ENCODE measurements at places on chromosomes 6 and 20.

DNA sequence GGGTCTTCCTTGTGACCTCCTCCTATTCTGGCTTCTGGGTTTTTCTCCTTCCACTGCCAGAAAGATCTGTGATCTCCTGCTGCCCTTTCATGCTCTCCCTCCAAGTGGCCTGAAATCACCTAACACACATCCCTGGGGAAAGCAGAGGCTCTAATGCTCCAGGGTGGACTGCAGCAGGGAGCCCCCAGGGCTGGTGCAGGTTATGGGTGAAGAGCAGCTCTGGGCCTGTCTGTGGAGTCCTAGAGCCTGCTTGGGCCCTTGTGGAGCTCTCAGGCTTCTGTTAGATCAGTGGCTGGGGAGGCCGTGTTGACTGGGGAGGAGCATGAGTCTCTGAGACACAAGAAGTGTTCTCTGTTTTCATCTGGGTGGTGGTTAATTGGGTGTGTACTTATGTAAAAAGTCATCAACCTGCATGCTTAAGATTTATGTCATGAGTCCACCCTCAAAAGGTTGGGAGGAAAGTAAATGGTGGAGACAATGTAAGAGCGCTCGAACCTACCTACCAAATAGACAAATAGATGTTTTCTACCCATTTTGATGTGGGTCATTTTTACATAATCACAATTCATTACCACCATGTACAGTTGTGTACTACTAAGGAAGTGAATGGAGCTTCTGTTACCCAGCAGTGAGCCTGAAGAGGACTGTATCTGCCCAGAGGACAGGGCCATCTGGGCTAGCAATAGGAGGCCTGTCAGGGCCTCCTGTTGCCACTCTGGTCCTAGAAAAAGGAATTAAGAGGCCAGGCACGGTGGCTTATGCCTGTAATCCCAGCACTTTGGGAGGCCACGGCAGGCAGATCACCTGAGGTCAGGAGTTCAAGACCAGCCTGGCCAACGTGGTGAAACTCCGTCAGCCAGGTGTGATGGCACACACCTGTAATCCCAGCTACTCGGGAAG, 32.0 kb upstream of the RNF8 start:
- H3K36me3 ChIP-seq = peaks cover 11% of the 10 kb centered on the region
- no peaks in the 10 kb centered on the region for H3K27me3 ChIP-seq
- no peak overlapping the region for H3K4me3 ChIP-seq
- no peak for DNase-seq

DNA sequence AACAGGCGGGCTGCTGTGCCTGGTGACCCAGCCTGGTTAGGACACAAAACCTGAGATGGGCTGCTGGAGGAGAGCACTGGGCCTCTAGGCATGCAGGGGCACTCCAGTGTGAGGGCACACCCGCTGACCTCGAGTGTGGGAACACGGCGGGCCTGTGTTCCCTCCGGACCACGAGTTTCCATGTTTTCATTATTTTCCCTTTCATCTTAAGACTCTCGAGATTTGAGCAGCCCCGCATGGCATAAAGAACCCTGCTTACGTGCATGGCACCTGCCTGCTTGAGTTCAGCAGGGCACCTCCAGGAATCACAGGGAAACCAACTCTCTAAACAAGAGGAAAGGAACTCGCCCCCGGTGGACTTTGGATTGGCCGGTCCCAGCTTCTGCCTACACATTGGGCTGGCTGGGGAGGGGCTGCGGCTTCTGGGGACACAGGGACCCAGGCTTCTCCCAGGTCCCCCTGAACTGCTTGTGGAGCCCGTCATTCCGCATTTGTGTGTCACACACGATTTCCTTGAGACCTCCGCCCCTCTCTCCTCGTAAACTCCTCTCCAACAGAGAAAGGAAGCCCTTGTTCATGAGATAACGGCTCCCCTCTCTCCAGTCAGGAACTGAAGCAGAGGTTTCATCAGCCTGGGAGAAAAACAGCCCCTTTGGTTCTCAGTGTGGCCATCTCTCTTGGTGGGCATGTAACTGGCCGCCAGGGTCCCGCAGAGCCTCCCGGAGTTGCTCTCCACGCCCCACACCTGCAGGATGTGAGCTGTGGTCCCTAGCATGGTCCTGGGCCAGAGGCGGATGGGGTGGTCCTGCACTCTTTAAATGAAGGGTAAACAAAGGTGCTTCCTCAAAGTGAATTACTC, 181.8 kb downstream of the TTLL2 start:
- H3K36me3 ChIP-seq = no peaks in the 10 kb centered on the region
- no peak for DNase-seq
- no peak overlapping the region for H3K4me3 ChIP-seq
- no peak overlapping the region for H3K27ac ChIP-seq
- no peaks in the 10 kb centered on the region for H3K4me1 ChIP-seq
- peaks cover 7% of the 10 kb centered on the region for H3K27me3 ChIP-seq

- H3K27ac ChIP-seq = no peak overlapping the region
- no peaks in the 10 kb centered on the region for H3K36me3 ChIP-seq
- no peak for DNase-seq
- H3K27me3 ChIP-seq = no peaks in the 10 kb centered on the region
Measured at GRCh38 chr6:108730635-108731515, 117.3 kb upstream of the ARMC2 start.

DNA sequence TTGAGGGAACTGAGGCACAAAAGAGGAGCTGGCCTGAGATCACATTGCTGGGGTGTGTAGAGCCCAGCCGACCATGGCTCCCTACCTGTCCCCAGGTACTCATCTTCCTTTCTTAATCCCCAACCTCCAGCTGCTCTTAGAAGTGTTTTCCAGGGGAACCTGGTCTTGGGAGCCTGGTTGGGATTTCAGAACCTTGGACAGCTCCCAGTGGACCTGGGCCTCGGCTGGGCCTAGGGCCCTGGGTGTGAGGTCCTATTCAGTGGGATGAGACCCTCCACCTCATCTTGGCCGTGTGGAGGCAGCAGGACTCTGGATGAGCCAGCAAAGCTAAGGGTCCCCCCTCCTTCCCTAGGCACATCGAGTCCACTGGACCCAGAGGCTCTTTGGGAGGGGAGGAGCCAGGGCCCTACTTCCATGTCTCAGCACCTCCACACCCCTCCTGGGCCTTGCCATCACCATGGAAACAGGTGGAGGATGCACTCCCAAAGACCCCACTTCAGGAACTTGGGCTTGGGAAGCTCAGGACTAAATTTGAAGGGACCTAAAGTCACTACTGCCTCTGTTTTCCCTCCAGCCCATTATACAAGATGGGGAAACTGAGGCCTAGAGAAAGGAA, 38.5 kb downstream of the DLGAP4 start:
- H3K4me1 ChIP-seq = no peaks in the 10 kb centered on the region
- no peak overlapping the region for H3K4me3 ChIP-seq
- H3K36me3 ChIP-seq = no peaks in the 10 kb centered on the region

DNA sequence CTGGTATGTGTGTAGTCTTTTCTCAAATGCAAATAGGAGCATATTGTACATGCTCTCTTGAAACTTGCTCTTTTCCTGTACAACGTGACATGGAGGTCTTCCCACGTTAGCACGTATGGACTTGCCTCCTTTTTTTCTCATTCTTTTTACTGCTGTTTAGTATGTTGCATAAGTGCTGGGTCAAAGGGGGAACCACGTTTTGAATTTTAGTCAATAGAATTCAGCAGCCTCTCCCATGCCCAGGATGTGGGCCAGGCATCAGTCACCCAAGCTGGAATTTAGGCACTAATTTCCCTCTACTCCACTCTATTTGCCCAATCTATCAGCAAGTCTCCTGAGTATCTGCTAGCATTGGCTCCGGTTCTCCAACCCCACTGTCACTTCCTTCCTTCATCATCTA, 41.5 kb upstream of the RNF24 start:
- H3K4me1 ChIP-seq = no peaks in the 10 kb centered on the region
- H3K27me3 ChIP-seq = no peaks in the 10 kb centered on the region
- no peaks in the 10 kb centered on the region for H3K36me3 ChIP-seq
- no peak overlapping the region for H3K4me3 ChIP-seq
- H3K27ac ChIP-seq = no peak overlapping the region

- no peak for DNase-seq
- H3K4me1 ChIP-seq = no peaks in the 10 kb centered on the region
- no peak overlapping the region for H3K4me3 ChIP-seq
- no peak overlapping the region for H3K27ac ChIP-seq
Measured at GRCh38 chr6:10170816-10171215, 244.1 kb downstream of the TFAP2A start.

- H3K4me3 ChIP-seq = no peak overlapping the region
- H3K4me1 ChIP-seq = no peaks in the 10 kb centered on the region
- H3K27ac ChIP-seq = no peak overlapping the region
- no peaks in the 10 kb centered on the region for H3K27me3 ChIP-seq
Measured at GRCh38 chr6:51261691-51262090, 443.0 kb downstream of the TFAP2B start.

- peak overlapping the region; percentile 66 for H3K27ac ChIP-seq
- no peaks in the 10 kb centered on the region for H3K27me3 ChIP-seq
- DNase-seq = no peak
- H3K36me3 ChIP-seq = peaks cover 31% of the 10 kb centered on the region
Measured at GRCh38 chr6:45009576-45009975, 318.6 kb upstream of the RUNX2 start.

- no peaks in the 10 kb centered on the region for H3K36me3 ChIP-seq
- no peak overlapping the region for H3K4me3 ChIP-seq
- peaks cover 6% of the 10 kb centered on the region for H3K4me1 ChIP-seq
- peaks cover 25% of the 10 kb centered on the region for H3K27me3 ChIP-seq
- DNase-seq = no peak
Measured at GRCh38 chr6:131910956-131911355, 40.2 kb downstream of the CCN2 start.

- H3K27me3 ChIP-seq = peaks cover 7% of the 10 kb centered on the region
- H3K27ac ChIP-seq = no peak overlapping the region
- H3K4me3 ChIP-seq = no peak overlapping the region
- no peak for DNase-seq
- H3K36me3 ChIP-seq = no peaks in the 10 kb centered on the region
Measured at GRCh38 chr20:40650707-40651106, 38.3 kb downstream of the MAFB start.

- H3K4me3 ChIP-seq = peak overlapping the region; percentile 99
- peaks cover 2% of the 10 kb centered on the region for H3K27me3 ChIP-seq
- peaks cover 48% of the 10 kb centered on the region for H3K4me1 ChIP-seq
- peaks cover 71% of the 10 kb centered on the region for H3K36me3 ChIP-seq
Measured at GRCh38 chr20:49276961-49277785, 684 bp downstream of the ZNFX1 start.

DNA sequence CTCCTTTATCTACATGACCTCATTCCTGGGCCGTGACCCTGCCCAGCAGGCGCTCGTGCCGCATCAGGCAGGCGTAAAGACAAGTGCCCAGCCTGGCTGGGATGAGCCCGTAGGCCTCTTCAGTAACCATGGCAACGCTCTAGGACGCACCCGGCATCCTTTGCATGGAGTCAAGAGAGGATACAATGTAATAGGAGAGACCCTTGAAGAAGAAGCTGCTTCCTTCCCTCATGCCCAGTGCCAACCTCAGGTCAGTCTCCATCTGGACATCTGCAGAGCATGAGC, 5.0 kb upstream of the LSM14B start:
- H3K27me3 ChIP-seq = no peaks in the 10 kb centered on the region
- peaks cover 29% of the 10 kb centered on the region for H3K4me1 ChIP-seq
- DNase-seq = no peak
- no peak overlapping the region for H3K4me3 ChIP-seq

DNA sequence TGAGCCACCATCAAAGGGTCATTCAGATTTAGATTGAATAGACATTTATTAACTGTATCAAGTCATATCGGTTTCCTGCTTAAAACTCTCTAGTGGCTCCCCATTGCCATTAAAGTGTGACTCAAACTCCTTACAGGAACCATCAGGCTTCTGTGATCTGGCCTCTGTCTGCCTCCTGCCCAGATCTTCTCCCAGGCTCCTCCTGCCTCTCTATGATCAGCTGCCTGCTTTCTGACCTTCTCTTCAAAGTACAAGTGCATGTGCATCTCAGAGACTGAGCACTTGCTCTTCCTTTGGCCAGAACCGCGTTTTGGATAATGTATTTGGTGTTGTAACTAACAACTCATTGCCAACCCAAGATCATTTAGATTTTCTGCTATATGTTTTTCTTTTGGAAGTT, 52.7 kb downstream of the IL20RA start:
- DNase-seq = no peak
- H3K27ac ChIP-seq = no peak overlapping the region
- no peak overlapping the region for H3K4me3 ChIP-seq

GRCh38 chr20:35561671-35562070, 19.8 kb downstream of the ERGIC3 start:
- H3K27me3 ChIP-seq = no peaks in the 10 kb centered on the region
- no peak for DNase-seq
- peaks cover 3% of the 10 kb centered on the region for H3K36me3 ChIP-seq
- H3K4me3 ChIP-seq = no peak overlapping the region

DNA sequence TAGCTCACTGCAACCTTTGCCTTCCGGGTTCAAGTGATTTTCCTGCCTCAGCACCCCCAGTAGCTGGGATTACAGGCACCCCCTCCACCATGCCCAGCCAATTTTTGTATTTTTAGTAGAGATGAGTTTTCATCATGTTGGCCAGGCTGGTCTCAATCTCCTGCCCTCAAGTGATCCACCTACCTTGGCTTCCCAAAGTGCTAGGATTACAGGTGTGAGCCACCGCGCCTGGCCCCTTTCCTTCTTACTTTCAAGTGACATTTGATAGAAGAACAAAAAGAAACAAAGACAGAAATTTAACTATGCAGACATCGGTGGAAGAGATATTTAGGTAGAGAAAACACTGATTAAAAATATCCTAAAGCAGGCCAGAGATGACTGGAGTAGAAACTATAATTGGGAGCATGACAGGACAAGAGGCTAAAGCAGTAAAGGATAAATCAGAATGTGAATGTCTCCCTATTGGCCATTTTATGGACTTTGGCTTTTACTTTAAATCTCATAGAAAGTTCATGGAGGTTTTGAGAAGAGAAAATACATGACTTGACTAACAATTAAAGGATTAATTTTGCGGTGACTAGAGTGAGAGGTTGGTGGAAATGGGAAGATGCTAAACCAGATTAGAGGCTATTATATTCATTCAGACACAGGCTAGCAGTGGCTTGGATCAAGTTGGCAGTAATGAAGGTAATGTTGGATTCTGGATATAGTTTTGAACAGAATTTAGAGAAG, 2.2 kb upstream of the EYS start:
- H3K4me1 ChIP-seq = no peaks in the 10 kb centered on the region
- no peaks in the 10 kb centered on the region for H3K36me3 ChIP-seq
- no peak for DNase-seq
- no peak overlapping the region for H3K4me3 ChIP-seq

GRCh38 chr6:44626616-44627015, 239.1 kb downstream of the CDC5L start:
- no peak overlapping the region for H3K4me3 ChIP-seq
- DNase-seq = no peak
- H3K27ac ChIP-seq = no peak overlapping the region
- H3K36me3 ChIP-seq = no peaks in the 10 kb centered on the region
- no peaks in the 10 kb centered on the region for H3K27me3 ChIP-seq

DNA sequence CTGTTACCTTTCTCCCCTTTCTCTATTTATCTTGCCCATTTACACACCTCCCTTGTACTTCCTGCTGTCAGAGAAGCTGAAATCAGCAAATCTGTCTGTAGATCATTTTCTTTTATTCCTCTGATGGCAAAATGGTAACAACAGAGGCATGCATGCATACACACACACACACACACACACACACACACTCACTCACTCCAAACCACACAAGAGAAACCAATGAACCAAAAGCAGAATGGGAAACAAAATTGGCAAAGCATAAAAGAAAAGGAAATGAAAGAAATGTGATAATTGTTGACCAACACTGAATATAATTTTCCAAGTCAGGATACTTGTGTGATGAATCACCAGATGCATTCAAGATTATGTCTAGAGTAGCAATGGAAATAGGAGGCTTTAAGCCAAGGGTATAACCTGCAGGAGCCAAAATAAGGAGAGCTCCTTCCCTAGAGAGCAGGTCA, 172.4 kb downstream of the PLCB4 start:
- no peaks in the 10 kb centered on the region for H3K36me3 ChIP-seq
- no peak overlapping the region for H3K27ac ChIP-seq
- no peaks in the 10 kb centered on the region for H3K4me1 ChIP-seq
- no peak for DNase-seq

- peak overlapping the region; percentile 17 for H3K4me3 ChIP-seq
- peak overlapping the region; percentile 42 for H3K27ac ChIP-seq
- H3K27me3 ChIP-seq = peaks cover 28% of the 10 kb centered on the region
- DNase-seq = no peak
Measured at GRCh38 chr6:38714239-38715015, 684 bp upstream of the DNAH8 start.

Data from activated CD4-positive, alpha-beta memory T cell treated with anti-CD3 and anti-CD28 coated beads for 36 hours (primary cell).